Eye (tissue), 1 donor: ENCODE measurements at places on chromosomes 16 and 17.
A peak's percentile ranks its signal among the peaks of the same experiment; 100 is the strongest.

GRCh38 chr16:11047057-11047456 lies 102.7 kb downstream of the CLEC16A start:
- DNase-seq, result peak; percentile 69

DNA sequence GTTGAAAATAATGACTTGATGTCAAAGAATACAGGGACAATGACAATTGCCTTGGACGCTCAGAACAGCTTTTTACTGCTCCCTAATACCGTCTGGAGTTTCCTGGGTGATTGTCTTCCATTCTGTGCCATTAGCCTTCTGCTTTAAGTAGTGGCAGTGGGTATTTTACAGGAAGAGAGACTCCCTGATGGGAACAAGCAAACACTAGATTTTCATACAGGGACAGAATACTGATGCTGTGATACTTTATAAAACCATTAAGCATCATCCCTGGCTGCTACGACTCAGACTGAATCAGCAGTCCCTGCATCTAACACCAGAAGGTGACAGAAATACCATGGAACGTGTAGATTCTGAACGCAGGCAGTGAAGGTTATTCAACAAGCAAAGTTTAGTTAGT lies 635.4 kb upstream of the GOT2 start:
- DNase-seq, result no peak

GRCh38 chr17:17020821-17021193 lies 21.4 kb upstream of the MPRIP start:
- no peak for DNase-seq

GRCh38 chr16:67240506-67240905 lies 6.8 kb downstream of the FHOD1 start:
- no peak for DNase-seq

DNA sequence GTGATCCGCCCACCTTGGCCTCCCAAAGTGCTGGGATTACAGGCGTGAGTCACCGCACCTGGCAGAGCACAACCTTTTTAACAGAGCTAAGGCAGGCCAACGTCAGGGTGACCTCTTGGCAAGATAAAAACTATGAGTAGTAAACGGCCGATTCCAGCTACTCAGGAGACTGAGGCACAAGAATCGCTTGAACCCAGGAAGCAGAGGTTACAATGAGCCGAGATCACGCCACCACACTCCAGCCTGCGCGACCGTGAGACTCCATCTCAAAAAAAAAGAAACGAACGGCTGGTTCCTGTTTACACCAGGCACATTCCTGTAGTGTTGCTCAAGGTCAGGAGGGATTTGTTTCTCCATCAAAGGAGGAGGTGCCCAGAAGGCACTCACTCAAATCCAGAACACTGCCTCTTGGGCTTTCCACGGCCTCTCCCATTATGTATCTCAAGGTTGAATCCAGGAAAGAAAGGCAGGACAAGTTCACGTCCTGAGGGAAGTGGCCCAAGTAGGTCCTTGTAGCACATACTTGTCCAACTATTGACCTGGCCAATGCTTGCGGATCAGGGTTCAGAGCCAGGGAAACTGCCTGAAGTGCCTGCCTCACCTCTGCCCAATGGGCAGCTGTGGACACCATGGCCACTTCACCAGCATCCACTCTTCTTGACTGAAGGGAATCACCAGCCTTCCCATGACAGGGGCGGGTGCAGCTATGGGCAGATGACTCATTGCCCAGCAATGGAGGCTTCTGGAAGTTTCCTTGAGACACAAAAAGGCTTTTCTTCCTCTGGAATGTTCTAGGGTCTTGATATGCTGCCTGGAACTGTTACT lies 13.5 kb downstream of the KNOP1 start:
- DNase-seq, result no peak

GRCh38 chr16:84724606-84725309 lies 25.0 kb downstream of the USP10 start:
- no peak for DNase-seq

- peak; percentile 50 for DNase-seq
Measured at GRCh38 chr17:2940352-2940751, 123.1 kb downstream of the OR1D5 start.

GRCh38 chr17:11170881-11171280 lies 70.1 kb upstream of the SHISA6 start:
- peak; percentile 5 for DNase-seq

DNA sequence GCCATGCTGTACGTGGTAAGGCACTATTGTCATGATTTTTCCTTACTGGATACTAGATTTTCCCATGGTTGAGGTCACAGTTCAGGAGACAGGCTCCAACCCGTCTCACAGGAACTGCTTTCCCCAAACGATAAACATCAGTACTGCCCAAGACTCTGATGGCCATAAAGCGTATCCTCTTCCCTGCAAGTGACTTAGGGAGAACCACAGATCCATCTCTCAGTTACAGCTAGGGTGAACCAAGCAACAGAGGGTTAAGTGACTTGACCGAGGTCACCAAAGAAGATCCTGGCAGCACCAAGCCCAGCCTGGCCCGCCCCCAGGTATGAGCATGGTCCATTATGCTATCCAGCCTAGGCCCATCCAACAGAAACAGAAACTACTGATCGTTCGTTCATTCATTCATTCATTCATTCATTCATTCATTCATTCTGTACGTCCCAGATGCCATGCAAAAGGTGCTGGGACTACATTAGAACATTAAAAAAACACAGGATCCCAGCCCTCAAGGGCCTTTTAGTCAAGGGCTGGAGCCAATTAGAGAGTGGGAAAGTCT lies 31.0 kb downstream of the MYH11 start:
- no peak for DNase-seq

DNA sequence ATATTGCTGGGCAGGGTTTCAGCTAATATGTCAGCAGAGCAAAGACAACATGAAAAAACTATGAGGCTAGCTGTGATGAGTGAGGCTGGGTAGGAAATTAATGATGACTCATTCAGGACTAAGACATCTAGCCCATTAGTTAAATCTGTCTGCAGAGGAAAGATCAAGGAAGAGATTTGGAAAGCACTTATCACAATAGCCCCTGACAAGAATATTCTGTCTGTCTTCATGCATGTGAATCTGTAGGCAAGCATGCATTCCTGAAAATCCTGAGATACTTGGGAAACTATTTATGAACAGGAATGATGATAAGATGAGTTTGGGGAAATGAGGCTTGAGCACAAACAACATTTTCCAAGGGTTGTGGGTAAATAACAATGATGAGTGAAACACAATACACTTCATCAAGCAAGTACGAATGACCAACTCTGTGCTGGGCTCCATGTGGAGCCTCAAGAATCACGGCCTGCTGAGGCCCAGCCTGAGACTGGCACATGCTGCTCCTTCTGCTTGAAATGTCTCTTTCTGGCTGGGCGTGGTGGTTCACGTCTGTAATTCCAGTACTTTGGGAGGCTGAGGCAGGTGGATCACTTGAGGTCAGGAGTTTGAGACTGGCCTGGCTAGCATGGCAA lies 96.5 kb upstream of the ASIC2 start:
- DNase-seq, result no peak

GRCh38 chr16:2953706-2954627 lies 10.1 kb upstream of the KREMEN2 start:
- DNase-seq, result peak; percentile 28

DNA sequence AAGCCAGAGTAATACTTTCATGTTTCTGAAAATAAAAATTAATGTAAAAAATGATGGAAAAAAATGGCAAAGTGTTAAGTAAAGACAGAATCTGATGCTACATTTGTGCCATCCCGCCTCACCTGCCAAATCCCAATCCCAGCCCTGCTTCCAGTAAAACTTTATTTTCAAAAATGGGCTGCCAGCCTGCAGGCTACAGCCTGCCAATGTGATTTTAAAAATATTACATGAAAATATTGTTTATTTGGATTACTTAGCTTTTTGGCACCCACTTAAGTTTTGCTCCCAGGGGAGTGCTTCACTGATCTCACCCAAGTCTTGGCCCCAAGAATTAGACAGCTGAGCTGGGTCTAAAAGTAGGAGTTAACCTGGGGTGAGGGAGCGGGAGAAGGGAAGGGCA lies 112.8 kb downstream of the C16orf78 start:
- DNase-seq, result no peak

DNA sequence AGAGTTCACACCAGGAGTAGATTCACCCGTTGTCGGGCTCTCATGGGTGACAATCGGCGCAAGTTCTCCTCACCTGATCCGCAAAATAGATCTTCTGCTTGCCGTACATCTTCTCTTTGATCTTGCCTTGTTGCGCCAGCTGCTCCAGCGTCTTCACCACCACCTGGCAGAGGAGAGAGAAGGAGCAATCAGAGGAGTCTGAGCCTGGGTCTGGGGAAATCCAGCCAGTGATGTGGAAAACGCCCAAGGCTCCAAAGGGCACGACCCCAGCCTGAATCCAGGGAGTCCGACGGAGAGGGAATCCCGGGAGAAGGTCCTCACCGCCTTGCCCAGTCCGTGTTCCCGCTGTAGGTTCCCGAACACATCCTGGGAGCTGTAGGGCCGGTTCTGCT lies 393 bp downstream of the PSMC3IP start:
- DNase-seq, result no peak

GRCh38 chr17:56367366-56367765 lies 214.1 kb downstream of the ANKFN1 start:
- peak; percentile 46 for DNase-seq

DNA sequence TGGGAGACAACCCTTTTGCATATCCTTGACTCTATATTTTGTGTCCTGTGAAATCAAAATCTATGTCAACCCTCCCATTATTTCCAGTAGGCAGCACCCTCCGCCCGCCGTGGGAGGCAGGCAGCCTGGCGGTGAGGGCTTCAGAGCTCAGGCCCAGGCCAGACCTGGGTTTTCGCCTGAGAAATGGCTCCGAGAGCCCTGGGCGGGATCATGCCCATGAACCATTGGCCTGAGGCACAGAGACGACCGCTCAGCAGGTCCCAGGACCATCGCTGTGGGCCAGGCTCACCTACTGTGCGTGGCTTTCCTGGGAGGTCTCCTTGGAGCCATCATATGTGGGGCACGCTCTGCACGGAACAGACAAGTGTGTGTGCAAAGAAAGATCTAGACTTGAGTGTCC lies 6.3 kb upstream of the SLC38A8 start:
- DNase-seq, result no peak

- peak; percentile 89 for DNase-seq
Measured at GRCh38 chr17:8073627-8074484, 13.7 kb downstream of the ALOX12B start.

- DNase-seq, result no peak
Measured at GRCh38 chr16:67966549-67967182, 1.8 kb downstream of the SLC12A4 start.

GRCh38 chr16:22192261-22193062 lies 13.6 kb upstream of the EEF2K start:
- no peak for DNase-seq

DNA sequence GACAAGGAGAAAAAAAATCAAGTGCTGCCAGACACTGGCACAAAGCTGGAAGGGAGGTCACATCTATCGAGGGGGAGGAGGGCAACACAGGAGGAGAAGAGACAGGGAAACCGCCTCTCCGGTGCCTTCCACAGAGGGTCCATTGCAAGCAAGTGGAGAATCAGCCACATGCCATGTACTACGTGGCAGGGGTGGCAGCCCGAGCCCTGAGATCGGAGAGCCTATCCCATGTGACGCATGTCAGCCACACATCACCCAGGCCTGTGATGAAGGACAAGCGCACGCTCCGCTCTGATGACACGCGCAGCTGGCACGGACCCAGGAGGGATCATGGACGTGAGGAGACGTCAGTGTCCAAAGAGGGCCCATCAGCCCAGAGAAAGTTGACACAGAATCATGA lies 30.1 kb downstream of the ADCY9 start:
- DNase-seq, result no peak

GRCh38 chr16:25413975-25414374 lies 156.3 kb upstream of the ZKSCAN2 start:
- DNase-seq, result peak; percentile 27

GRCh38 chr16:5010576-5011329 lies 23.0 kb downstream of the NAGPA start:
- no peak for DNase-seq

- peak; percentile 63 for DNase-seq
Measured at GRCh38 chr16:29675811-29676643, 3.0 kb upstream of the QPRT start.

- no peak for DNase-seq
Measured at GRCh38 chr17:46061435-46061834, 62.4 kb downstream of the STH start.

DNA sequence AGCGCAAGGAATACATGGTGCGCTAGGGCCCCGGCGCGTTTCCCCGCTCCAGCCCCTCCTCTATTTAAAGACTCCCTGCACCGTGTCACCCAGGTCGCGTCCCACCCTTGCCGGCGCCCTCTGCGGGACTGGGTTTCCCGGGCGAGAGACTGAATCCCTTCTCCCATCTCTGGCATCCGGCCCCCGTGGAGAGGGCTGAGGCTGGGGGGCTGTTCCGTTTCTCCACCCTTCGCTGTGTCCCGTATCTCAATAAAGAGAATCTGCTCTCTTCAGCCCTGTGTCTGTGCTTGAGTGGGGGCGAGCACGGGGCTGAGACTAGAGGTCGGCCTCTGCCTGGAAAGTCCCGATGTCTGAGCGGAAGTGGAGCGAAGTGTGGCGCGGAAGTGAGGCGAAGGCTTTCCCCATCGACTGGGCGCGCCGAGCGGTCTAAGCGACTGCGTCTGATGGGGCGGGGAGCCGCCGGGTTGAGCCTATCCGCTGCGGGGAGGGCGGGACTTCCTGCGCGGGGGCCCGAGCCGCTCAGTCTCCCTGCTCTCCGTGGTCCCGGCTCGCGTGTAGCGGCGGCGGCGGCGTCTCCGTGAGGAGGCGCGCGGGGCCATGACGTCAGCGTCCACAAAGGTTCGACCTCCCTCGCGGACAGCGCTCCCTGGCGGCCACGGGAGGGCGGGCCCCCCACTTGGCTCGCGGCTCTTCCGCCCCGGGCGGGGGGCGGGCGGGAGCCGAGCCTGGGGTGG lies 2.0 kb downstream of the RNASEK start:
- DNase-seq, result peak; percentile 98

DNA sequence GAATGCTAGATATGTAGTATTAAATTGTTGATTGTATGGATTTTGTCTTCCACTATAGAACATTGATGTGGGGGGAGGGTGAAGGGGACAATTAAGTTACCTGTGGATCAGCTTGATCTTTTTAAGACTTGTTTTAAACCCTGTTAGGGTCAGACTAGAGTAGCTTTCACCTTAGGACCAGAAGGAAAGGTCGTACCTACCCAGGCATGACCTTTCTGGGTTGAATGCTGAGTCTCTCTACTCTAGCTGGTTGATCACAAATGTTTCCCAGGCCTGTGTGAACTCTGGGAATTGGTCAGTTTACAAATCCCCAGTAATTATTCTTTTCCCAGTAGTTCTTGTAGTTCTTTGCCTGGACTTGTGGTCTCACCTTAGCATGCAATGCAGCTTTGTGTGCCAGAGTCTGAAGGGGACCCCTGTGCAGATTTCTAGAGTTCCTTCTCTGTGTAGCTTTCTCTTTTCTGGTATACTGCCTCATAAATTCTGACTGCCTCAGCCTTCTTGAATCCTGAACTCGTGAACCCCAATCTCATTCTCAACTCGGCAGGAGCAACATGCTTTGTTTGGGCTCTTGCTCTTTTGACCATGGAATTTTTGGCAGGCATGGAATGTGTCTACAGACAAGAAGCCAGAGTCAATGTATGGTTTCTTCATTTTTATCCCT lies 54.1 kb downstream of the VMP1 start:
- no peak for DNase-seq

GRCh38 chr17:44044071-44044470 lies 22.4 kb downstream of the LSM12 start:
- DNase-seq, result no peak
